Spinal cord (tissue), 10 donors: ENCODE measurements at places on chromosomes 12 and 14.
A peak's percentile ranks its signal among the peaks of the same experiment; 100 is the strongest.

GRCh38 chr12:85923767-85924331, 49.8 kb downstream of the NTS start:
- peak; percentile 31 for DNase-seq

DNA sequence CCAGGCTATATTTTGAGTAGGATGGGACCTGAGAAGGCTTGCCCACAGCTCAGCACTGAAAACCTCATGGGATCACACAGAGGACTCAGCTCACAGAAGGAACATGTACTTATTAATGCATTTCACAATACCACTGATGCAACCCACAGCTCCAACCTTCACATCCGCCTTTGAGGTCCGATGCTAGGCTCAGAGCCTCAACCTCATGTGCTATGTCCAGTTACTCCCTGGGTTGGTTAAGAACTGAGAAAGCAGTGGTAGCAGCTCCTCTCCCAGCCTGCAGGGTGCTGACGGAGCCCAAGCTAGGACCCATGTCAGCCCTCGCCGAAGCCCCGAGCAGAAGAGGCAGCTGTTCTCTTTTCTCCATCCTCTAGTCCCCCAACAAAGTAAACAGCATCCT, 52.9 kb downstream of the SPTB start:
- DNase-seq: no peak

- no peak for DNase-seq
These were observed 3.6 kb downstream of the FGD4 start for GRCh38 chr12:32402946-32403345.

- no peak for DNase-seq
These were observed 31.7 kb downstream of the SMOC1 start for GRCh38 chr14:69910871-69911270.

- no peak for DNase-seq
These were observed 169.2 kb downstream of the TMTC2 start for GRCh38 chr12:82855872-82856271.
